ENCODE measurements at places on chromosomes 11 and 22.

GRCh38 chr11:125446279-125446678, 49.8 kb downstream of the FEZ1 start:
- DNase-seq, result no peak

DNA sequence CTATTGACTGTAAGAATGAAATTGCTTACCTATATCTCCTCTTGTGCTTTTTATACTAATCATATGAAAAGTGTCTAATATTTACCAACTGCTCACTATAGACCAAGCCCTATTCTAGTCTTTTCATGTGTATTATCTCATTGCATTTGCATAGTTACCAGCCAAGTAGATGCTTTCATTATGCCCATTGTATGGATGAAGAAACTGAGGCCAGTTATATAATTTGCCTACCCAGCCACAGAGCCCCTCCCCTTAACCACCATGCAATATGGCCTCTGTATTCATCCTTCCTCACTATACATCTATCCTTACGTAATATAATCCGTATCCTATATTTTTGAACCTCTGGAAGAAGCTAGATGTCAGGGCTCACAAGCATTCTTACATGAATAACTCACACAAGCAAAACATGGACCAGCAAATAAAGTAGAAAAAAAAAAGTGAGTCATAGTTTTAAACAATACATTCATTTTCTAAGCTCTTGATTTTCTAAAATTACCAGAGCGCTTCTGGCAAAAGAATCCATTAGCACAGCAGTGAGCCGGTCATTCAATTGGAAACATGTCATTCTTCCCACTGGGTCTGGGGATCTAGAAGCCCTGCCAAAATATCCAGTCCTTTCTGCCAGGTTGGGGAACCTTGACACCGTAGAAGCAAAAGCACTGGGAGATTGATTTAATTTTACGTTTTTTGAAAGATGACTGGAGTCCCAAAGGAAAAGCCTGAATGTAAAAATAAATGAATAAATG, 80.0 kb downstream of the C11orf91 start:
- DNase-seq, result no peak

GRCh38 chr11:111906680-111907079, 4.9 kb downstream of the CRYAB start:
- no peak for DNase-seq

DNA sequence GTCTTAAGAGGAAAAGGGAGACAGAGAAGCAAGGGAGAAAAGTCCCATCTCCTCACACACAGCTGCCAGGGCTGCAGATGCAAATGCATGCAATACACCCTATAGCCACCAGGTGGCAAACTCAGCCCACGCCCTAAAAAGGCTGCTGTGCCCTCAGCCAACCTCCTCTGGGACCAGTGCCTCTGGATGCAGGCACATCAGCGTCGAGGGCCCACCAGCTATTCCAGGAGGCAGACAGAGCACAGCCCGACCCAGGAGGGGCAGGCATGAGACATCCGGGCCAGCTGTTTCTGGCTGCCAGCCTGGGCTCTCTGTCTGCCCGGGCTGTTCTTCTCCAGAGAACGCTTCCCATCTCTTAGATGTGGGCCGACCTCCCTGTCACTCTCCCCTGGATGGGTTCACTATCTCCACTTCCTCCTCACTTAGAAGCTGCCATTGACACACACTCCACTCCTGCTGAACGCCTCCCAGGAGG, 39.7 kb downstream of the TPBGL start:
- peak; percentile 74 for DNase-seq

DNA sequence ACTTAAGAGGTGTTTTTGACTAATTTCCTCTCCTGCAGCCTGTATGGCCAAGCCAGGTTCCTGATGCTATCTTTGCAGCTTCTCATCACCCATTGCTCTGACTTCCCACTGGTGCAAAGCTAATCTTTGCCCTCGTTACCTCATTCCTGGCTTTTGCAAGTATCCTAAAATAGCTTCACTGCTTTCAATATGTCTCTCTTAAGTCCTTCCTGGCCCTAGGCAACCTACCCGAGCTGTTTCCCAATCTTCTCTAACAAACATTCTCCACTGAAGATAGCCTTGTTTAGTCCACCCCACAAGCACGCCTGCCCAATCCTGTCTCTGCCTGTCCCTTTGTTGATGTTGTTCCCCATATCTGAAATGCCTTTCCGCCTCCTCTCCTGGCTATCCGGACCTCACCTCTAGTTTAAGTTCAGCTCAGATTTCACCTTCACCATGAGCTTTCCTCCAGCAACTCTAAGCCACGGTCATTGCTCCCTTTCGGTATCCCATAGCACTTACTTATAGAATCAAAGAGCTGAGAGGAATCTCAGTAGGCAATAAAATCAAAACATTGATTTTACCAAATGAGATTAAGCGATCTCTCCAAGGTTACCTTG, 30.1 kb upstream of the CECR2 start:
- DNase-seq, result no peak

DNA sequence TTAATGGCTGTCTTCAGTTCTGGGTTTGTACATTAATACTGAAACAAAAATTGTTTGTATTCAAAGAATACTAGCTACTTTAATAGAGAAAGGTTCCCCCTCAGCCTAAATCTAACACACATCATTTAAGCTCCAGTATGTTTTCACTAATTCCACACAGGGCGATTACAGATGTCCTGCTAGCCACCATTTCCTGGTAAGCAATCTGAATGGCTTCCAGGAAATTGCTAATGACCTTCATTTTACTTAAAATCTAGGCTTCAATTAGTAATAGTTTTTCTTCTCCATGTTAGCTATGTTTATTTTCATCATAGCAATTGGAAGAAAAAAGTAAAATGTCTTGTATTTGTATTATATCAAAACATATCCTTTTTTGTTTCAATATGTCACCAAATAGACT, 132.8 kb downstream of the SOX6 start:
- DNase-seq, result no peak

- DNase-seq, result peak; percentile 89
Measured at GRCh38 chr11:47213950-47214565, 716 bp upstream of the DDB2 start.

DNA sequence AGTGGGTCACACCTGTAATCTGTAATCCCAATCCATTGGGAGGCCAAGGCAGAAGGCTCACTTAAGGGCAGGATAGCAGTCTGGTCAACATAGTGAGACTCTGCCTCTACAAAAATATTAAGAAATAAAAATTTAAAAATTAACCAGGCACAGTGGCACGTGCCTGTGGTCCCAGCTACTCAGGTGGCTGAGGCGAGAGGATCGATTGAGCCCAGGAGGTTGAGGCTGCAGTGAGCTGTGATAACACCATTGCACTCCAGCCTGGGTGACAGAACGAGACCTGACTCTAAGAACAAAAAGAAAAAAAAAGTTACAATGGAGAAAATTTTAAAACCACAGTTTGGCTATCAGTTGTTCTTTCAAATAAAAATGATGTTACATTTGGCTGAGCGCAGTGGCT, 13.4 kb upstream of the SYNGR1 start:
- no peak for DNase-seq

- DNase-seq, result no peak
Measured at GRCh38 chr11:119166368-119167076, 2.0 kb upstream of the NLRX1 start.

DNA sequence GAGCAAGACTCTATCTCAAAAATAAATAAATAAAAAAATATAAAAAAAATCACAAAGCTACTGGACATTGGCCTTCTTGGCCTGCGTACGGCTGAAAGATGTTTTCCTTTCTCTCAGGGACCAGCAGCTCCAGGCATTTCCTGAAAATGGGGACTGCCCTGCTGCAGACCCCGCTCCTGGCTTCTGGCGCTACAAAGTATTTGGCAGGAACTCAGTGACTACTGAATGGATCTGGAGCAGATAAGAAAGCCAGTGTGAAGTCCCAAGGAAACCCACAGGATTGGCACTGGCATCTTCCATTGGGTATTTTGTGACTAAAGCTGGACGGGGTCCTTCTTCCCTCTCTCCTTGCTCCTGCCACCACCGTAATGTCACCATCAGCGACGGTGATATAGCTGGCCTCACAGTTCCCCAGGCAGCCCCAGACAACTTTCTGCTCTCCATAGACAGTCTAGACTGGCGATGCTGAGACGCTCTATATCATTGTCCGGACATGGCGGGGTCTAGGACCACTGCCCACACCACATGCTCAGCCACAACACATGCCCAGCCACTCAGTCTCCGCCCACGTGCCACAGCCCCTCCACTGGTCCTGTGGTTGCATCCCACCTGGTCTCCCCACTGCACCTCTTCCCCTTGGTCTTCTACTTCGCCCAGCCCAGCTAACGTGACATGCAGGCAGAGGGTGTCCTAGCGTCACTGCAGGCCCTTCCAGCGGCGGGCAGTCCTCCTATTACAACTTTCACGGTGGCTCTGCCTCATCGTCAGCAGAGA, 22.7 kb upstream of the YPEL1 start:
- DNase-seq, result no peak

DNA sequence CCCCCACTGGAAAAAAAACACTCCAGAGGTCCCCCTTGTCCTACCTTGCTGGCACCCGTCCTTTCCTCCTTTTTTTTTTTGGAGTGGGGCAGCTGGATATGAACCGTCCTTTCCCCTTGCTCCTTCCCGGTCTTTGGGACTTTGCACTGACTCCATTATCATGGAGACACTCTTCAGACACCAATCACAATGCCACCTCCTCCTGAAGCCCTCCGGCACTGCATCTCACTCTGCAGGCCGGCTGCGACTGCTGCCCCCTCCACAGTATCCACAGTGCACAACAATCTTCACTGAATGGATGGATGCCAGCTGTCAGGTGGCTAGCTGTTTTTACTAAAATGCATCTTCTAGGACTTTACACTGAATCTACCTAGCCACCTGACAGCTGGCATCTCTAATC, 12.7 kb upstream of the RGL4 start:
- no peak for DNase-seq

GRCh38 chr11:124195189-124195734, 12.1 kb downstream of the OR10D3 start:
- DNase-seq, result peak; percentile 47

- no peak for DNase-seq
Measured at GRCh38 chr22:50009765-50010675, 2.5 kb downstream of the IL17REL start.

DNA sequence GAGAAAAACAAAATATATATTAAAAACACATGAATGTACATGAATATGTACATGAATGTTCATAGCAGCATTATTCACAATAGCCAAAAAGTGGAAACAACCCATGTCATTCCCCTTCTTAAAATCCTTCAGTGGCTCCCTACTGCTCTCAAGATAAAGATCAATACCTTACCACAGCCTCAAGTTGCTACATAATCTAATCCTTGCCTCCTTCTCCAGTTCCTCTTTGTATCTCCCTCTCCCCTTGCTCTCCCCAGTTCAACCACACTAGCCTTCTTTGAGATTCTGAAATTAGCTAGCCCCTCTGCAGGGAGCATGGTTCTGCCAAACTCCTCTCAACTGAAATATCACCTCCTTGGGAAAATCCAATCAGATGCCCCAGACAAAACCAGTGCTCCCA, 28.1 kb downstream of the MTMR2 start:
- DNase-seq, result no peak

DNA sequence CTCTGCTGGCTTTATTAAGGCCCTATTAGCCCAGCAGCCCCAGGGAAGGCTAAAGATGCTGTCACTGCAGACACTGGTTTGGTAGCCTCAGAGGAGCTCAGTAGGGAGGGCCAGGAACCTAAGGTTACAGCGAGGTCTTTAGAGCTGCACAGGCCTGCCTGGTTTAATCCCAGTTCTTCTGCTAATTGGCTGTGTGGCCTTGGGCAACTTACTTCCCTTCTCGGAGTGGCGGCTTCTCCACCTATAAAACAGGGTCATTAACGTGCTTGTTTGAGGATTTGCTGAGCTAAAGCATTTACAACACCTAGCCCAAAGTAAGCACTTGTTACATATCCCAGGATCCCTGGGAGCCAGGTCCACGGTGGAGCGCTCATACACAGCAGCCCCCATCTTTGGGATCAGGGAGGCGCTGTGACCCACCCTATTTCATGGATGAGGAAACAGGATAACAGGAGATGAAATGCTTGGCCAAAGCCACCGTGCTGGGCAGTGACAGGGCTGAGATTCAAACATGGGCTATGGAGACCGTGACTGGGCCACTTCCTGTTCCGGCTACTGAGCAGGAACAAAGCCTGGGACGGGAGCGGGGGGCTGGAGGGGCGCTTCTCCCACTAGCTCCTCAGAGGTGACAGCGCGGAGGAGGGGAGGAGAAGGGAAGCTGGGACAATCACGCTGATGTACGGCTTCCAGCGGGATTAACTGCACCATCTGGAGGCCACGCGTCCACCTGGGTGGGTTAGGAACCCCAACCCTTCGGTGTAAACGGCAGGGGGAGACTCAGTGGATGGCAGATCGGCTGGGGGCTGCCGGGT, 61.5 kb downstream of the IGLL1 start:
- peak; percentile 58 for DNase-seq

GRCh38 chr22:27877501-27877900, 41.6 kb downstream of the PITPNB start:
- peak; percentile 33 for DNase-seq

GRCh38 chr11:96284401-96284800, 58.6 kb downstream of the MAML2 start:
- no peak for DNase-seq

DNA sequence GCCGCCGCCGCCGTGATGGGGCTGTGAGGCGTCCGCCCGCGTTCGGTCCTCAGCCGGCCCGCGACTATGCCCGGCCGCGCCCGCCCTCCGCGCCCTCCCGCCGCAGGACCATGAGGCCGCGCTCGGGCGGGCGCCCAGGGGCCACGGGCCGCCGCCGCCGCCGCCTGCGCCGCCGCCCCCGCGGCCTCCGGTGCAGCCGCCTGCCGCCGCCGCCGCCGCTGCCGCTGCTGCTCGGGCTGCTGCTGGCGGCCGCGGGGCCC, 215 bp downstream of the ZNRF3 start:
- DNase-seq, result no peak

GRCh38 chr22:48240148-48240934, 1477.9 kb downstream of the TBC1D22A start:
- no peak for DNase-seq

- no peak for DNase-seq
Measured at GRCh38 chr11:102900346-102900745, 25.6 kb upstream of the MMP12 start.

- DNase-seq, result no peak
Measured at GRCh38 chr11:116162086-116162885, 610.5 kb downstream of the BUD13 start.

DNA sequence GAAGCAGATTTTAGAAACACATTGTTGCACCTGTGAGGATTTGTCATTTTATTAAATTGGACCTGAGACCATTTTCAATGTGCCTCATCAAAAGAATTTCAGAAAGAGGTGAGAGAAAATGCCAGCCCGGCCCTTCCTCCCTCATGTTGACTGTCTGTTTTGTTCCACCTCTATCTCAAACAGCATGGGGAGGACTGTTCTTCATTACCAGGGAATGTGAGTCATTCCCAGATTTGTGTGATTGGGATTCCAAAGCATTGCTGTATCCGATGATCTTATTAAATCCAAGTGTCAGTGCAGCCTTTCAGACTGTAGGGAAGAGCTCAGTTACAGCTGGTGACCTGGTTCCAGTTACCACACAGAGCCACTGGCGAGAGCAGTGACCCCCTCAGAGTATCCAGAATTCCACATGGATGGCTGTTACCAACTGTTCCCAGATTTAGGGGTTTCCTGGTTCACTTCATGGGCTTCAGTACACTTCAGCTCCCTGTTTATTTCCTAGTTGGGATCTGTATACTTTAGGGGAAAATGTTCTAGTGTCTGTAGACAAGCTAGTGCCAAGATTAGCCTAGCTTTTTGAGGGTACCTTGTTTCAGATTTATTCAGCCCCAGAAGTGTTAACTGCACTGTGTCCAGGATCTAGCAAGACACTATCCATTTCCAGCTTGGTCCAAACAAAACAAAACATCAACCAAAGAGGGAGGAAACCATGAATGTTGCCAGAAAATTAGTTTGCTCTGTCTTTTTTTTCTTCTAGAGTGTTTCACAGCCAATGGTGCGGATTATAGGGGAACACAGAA, 20.9 kb downstream of the KREMEN1 start:
- no peak for DNase-seq

Data from NCI-H1092 treated with DMSO at 0.1 percent for 48 hours (cell line).